Stimulated activated CD4-positive, alpha-beta T cell treated with anti-CD3 and anti-CD28 coated beads, TNF-alpha, amount 100 ng/mL, for 24 hours (primary cell): ENCODE measurements at places on chromosomes 5 and 9.
A peak's percentile ranks its signal among the peaks of the same experiment; 100 is the strongest.

DNA sequence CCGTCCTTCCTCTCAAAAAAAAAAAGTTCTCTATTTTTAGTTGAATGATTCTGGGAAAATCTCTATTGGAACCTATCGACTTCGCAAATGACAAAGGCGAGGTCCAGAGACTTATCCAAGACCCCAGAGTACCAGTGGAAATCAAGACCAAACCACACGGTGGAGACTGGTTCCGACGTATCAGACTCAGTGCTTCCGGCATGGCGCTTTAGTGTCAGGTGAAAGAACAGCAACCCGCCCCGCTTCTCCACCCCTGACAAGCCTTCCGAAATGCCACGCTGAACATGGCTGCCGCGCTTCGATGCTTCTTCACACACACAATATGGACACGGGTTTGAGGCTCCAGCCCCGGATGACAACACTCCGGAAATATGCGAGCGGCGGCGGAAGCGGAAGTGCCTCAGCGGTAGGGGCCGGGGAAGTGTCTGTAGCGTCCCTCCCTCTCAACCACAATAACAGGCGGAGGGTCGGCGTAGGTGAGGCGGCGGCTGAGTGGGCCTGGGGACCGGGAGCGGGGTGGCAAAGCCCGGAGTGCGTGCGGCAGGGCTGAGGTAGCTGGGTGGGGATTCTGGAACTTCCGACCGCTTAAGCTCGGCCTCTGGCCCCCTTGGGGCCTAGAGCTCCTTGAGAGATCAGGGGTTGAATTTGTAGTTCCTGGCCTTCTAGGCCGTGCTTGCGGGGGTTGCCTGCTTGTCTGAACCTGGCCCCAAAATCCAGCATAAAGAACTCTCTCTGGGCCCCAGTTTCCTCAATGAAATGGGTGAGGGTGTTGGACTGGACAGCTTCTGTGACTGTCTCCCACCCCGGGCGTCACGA, at the start of gene FBXO38:
FBXO38 (plus strand) TSS at position 395 of the 816 bp plus-strand sequence. CDS start 10,819 bp downstream, outside the sequence.
- peak; percentile 90 for DNase-seq

DNA sequence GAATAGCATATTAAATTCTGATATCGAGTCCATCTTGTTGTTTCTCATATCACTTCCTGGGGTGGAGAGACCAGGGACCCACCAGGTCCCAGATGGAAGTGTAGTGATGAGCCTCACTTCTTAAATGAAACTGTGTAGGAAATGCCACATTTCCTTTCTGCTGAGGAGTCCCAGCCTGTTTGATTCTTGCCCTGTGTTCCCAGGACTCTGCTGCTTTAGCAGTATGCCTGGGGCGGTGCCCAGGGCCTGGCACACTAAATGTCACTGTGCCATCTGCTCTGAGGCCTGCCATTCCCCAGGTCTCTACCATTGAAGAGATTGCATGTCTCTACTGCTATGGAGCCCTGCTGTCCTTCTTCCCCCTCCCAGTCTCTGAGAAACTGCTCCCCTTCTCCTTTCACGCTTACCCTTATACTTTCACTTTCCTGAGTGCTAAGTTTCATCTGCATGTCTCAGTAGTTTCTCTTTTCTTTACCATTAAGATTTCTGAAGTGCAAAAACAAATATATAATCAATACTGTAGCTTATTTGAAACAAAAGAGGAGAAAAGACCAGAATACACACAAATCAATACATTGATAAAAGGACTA, 260.4 kb downstream of the GABRB2 start:
- no peak for DNase-seq

GRCh38 chr5:58122157-58122556, 337.7 kb downstream of the PLK2 start:
- no peak for DNase-seq

- DNase-seq = no peak
Measured at GRCh38 chr9:128528445-128529160, 23.8 kb upstream of the SPTAN1 start.
